ENCODE measurements at places on chromosomes 5 and 9.

DNA sequence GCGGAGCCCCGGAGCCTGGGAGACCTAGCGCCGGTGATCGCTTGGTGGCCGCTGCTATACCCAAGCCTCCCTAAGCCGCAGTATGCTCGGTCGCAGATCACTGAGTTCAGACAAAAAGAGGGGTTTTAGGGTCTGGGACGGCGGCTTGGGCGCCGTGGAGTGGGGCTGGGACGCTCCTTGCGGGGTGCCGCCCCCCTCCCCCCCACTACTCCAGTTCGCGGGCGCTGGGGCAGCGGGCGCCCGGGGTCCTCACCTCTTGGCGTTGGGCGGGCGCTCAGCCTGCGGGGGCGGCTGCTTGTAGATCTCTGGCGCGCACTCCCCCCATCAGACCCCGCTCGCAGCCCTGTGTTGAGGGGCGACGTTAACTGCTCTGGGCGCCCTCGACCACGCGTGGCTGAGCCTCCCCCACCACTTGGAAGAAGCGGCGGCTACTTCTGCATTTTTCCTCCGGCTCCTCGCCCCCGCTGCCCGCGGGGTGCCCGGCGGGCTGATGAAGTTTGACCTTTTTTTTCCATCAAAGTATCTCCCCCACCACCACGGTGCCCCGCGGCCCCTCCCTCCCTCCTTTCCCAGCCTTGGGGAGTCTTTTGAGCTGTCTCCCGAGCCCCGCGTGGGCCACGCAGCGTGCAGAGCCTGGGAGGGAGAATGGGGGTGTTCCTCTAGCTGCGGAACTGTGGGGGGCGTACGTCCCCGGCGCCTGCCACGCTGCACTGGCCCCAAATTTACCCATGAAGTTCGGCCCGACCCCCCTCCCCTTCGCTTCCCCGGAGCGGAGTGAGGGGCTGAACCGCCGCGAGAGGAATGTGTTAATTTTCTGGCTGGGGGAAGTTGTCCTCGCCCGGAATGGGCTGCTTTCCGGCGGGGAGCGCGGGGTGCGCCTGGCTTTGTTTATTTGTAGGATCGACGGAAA is 1.2 kb downstream of the CXXC5 start:
- DNase-seq: no peak

DNA sequence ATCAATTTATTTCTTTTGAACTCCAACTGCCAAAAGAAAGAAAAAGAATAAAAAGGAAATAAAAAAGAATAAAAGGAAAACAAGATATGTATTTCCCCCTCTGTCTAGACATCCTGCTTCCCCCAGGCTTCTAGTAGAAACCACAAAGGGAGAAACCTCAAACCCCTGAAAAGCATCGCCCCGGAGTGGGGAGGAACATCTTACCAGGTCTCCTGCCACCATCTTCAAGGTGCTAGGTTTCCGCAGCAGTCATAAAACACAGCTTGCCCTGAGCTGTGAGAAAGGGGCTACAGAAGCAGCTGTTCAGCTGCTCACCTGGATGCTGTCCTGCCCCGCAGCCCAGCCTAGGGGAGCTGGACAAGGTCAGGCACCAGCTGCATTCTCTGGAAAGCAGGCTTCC is 487.7 kb downstream of the GADD45G start:
- DNase-seq: no peak

GRCh38 chr5:96177303-96177869 is 215.7 kb upstream of the ELL2 start:
- DNase-seq: no peak

GRCh38 chr5:88322785-88323184 is 54.1 kb upstream of the TMEM161B start:
- no peak for DNase-seq

DNA sequence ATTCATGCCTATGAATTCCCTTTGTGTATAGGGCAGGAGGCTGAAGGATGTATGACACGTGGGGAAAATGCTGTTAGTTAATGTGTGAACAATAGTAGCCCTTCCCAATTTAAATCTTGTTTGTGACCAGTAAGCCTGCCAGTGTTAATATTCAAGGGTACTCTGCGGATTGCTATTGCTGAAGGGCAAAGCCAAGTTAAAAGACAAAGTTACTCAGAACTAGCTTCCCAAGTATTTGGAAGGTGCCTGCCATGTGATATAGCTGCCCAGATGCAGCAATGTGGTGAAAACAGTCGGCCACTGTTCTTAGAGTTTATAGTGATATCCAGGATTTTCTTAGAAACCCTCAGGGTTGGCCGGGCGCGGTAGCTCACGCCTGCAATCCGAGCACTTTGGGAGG is 34.6 kb downstream of the MARVELD2 start:
- no peak for DNase-seq

GRCh38 chr9:15480028-15480427 is 30.7 kb downstream of the PSIP1 start:
- no peak for DNase-seq

DNA sequence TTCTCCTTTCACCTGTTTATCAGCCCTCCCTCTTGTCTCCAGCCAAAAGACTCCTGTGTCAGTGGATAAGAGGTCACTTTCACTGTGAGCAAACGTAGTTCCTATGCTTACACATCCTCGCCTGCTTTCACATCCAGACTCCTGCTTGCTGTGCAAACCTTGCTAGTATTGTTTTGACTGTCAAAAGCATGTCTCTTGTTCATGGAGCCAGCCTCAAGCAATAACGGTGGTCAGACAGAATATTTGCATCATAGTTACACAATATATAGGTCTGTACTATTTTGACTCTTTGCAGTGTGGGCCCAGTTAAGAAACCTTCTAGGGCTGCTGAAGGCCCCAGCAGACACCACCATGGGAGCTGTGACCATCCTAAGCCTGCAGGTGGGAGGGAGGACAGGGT is 420.0 kb downstream of the SEMA5A start:
- no peak for DNase-seq

DNA sequence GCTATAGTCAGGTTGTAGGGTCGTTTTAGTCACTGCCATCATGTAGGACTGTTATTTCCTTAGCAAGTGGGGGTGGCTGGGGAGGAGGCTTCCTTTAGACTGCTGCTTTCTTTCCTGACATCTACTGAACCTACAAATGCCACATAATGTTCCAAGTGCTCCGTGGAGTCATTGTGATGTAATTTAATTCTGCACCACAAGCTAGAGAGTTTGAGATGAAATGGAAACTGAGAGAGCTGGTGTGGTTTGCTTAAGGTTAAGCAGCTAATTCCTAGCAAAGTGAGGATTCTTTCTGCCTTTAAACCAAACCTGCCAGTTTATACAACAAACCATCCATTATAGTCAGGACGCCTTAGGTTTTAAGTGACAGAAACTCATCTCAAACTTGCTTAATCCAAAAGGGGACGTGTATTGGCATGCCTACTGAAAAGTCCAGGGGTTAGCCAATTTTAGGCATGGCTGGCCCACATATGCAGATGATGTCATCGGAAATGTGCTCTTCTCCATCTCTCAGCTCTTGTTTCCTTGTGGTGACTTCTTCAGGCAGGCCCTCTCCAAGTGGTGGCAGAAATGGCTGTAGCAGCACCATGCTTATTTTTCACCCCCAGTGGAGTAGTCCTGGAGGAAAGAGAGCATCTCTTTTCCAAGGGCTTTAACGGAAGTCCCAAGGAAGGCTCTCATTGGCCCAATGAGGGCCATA is 30.5 kb downstream of the ZNF618 start:
- DNase-seq: no peak

DNA sequence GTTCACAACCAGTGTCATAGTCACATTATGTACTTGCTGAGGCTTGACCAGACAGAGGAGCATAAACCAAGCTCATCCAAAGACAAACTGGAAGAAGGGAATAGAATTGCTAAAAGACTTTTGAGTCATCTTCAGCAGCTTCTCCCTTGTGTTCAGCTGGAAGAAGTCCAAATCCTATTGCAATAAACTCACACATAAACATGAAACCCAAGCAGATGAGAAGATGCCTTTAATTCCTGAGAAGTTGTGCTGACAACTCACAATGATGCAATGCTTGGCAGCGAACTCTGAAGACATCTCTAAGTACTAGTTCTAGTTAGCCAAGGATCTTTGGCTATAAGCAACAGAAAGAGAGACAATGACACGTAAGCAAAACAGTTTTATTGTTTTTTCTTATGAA is 642.1 kb downstream of the KCTD16 start:
- no peak for DNase-seq

- no peak for DNase-seq
Observed at GRCh38 chr9:121485623-121486022, 14.0 kb downstream of the GGTA1 start.
